ENCODE measurements at places on chromosomes 3 and 15.

DNA sequence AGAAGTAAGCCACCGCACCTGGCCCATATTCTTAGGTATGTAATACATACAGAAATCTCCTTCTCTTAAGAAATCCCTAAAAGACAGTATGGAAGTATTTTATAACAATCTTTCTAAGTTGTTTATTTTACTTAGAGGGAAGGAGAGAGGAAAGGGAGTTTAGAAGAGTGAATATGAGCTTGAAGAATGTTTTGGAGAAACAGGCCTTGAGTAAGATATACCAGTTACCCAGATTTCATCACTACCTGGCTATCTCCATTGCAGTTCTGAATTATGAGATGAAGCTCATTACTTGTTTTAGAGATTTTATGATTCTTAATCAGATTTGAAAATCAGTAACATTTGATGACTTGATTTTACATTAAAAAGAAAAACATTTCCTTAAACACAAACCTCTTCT lies 71.9 kb downstream of the DCUN1D1 start:
- no peak for DNase-seq

GRCh38 chr15:81809543-81809942 lies 236.3 kb downstream of the MEX3B start:
- no peak for DNase-seq

GRCh38 chr3:19866751-19867347 lies 67.2 kb downstream of the EFHB start:
- DNase-seq = no peak

- no peak for DNase-seq
These were observed 438.5 kb upstream of the RGMA start for GRCh38 chr15:93527374-93528050.

GRCh38 chr15:55912982-55913381 lies 80.4 kb downstream of the NEDD4 start:
- no peak for DNase-seq

GRCh38 chr3:172018364-172018763 lies 21.0 kb upstream of the FNDC3B start:
- DNase-seq = no peak

Measured in activated CD8-positive, alpha-beta memory T cell treated with anti-CD3 and anti-CD28 coated beads for 1 hour (primary cell).